Esophagus squamous epithelium (tissue), 5 donors: ENCODE measurements at places on chromosomes 4 and X. TPM values are rescaled to one million over a fixed set of nuclear protein-coding genes. Genes with fewer than 3 reads are reported as not detected.

Gene GABRQ
- 1.3 TPM for total RNA-seq

Gene VSIG1
- not detected for total RNA-seq

DNA sequence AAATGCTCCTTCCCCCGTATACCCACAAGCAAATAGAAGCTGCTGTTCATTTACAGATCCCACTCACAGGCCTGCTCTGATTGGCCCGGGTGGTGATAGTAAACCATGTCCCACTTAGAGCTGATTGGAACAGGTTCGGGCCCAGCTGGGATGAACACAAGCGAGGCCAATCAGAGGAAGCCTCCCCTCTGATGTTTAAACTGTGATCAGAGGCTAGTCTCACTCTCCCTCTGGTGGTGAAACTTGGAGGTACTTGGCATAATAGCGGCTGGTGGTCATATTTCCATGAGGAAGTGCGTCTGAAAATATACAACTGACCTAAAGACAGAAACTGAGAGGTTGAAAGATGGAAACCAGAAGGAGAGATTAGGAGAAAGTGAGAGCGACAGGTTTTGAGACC, 51.5 kb upstream of the TRPC3 start:
- no peak overlapping the region for H3K27ac ChIP-seq
- H3K36me3 ChIP-seq, result no peaks in the 10 kb centered on the region
- H3K4me3 ChIP-seq, result no peak overlapping the region
- H3K27me3 ChIP-seq, result no peaks in the 10 kb centered on the region
- H3K4me1 ChIP-seq, result no peaks in the 10 kb centered on the region

GRCh38 chr4:159279084-159279483, 176.2 kb downstream of the RAPGEF2 start:
- H3K27me3 ChIP-seq, result no peaks in the 10 kb centered on the region
- DNase-seq, result no peak
- peaks cover 6% of the 10 kb centered on the region for H3K4me1 ChIP-seq
- no peaks in the 10 kb centered on the region for H3K36me3 ChIP-seq
- H3K27ac ChIP-seq, result no peak overlapping the region

DNA sequence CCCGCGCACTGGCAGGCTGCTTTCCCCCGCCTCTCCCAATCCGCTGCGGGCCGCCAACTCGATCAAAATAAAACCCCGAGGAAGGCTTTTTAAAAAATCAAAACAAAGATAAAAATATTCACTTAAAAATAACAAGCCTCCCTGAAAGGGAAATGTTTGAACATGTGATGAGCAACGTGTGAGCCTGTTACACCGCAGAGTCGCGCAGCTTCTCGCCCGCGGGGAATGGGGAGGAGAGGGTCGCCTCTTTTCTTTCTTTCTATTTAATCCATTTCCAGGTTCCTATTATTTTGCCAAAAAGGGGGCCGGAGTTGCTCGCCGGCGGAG, 326.0 kb upstream of the F9 start:
- H3K27me3 ChIP-seq, result peaks cover 45% of the 10 kb centered on the region
- H3K4me3 ChIP-seq, result peak overlapping the region; percentile 69
- peaks cover 51% of the 10 kb centered on the region for H3K4me1 ChIP-seq
- no peaks in the 10 kb centered on the region for H3K36me3 ChIP-seq
- H3K27ac ChIP-seq, result peak overlapping the region; percentile 82
- no peak for DNase-seq

Gene HPSE
- 3.6 TPM for total RNA-seq

GRCh38 chrX:10022580-10023245, 55.6 kb downstream of the CLDN34 start:
- H3K27me3 ChIP-seq, result no peaks in the 10 kb centered on the region
- DNase-seq, result no peak
- H3K27ac ChIP-seq, result no peak overlapping the region

Gene CHRDL1
- total RNA-seq, result 64.3 TPM

DNA sequence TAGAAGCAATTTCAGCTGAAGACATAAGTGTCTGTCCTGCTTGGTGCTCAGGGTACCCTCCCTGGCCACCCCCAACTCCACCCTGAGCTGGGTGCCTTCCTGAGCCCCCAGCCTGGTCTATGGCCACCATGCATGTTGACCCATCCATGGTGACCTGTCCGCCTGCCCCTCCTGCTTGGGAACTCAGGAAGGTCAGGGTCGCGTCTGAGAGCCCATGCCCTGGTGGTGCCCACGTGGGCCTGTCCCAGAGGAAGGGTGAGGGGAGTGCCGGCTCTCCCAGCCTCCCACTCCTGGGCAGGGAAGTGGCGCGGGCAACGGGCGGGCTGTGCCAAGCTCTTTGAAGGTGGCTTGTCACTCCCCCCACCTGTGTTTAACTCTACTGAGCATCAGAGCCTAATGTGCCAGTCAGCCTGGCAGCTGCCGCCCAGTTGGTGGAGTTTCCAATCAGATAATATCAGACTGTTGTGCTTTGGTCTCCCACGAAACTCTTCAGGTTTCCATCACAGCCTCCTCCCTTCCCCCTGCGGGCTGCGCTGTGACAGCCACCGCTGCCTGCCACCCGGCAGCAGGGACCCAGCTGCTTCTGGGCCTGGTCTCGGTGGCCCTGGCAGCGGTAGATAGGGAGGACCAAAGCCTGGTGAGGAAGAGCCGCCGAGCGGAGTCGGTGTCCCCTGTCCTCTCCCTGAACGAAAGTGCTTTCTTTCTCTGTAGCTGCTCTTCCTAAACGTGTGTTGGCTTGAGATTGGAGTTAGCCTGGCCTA, 4.8 kb downstream of the SH3BP2 start:
- H3K36me3 ChIP-seq, result no peaks in the 10 kb centered on the region
- H3K27ac ChIP-seq, result peak overlapping the region; percentile 87
- peaks cover 100% of the 10 kb centered on the region for H3K4me1 ChIP-seq
- no peaks in the 10 kb centered on the region for H3K27me3 ChIP-seq

DNA sequence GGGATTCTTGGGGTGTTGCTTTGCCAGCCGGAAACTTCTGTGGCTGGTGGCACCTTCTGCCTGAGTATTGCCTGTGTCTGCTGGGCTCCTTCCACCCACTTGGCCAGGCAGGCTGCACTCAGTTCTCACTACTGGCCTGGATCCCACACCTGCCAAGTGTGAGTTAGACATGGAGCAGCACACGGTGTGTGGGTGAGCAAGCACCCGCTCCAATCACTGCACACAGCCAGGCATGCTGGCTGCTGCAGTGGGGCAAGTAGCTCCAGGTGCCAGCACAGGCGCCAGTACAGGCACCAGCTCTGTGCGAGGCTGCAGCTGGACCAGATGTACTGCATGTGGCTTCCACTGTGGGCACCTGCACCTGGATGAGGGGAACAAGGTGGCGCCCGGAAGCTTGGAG, 23.9 kb downstream of the DCUN1D4 start:
- no peaks in the 10 kb centered on the region for H3K4me1 ChIP-seq
- no peak overlapping the region for H3K4me3 ChIP-seq
- DNase-seq, result no peak
- no peak overlapping the region for H3K27ac ChIP-seq

- H3K27ac ChIP-seq, result no peak overlapping the region
- H3K36me3 ChIP-seq, result no peaks in the 10 kb centered on the region
These were observed 45.5 kb upstream of the HS3ST1 start for GRCh38 chr4:11474146-11474545.

DNA sequence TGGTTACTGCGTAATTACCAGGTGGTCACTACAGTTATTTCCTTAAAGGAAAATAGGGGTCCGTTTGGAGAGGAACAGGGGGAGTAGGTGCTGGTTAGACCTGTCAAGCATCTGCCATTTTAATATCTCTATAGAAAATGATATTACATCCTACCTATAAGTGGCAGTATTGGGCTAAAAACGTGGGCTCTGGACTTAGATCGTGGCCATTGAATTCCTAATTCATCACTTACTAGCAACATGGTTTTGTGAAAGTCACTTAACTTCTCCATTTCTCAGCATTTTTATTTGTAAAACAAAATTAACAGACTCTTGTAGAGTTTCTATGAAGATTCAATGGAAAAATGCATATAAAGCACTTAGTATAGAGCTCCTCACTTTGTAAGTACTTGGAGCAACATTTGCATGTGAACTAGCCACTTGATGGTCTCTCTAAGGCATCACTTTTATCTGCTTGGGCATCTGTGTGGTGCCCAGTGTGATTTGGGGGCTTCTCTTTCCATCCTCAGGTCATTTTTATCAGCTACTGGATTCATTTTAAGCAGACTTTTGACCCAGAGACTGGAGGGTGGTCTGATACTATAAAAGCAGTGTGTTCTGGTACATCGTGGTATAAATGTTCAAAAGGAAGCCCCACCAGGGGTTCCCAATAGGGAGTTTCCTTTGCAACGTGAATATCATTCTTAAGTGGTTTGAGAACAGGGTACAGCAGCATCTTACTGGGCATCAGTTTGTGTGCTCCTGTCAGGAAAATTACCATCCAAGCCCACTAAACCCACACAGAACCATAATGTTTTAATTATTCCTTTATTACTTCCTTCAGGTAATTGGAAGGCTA, 42.7 kb upstream of the RASSF6 start:
- H3K36me3 ChIP-seq, result no peaks in the 10 kb centered on the region
- no peak overlapping the region for H3K4me3 ChIP-seq
- no peaks in the 10 kb centered on the region for H3K27me3 ChIP-seq
- H3K27ac ChIP-seq, result no peak overlapping the region
- no peak for DNase-seq

Gene SULT1E1
- total RNA-seq, result 13.5 TPM

- H3K27me3 ChIP-seq, result no peaks in the 10 kb centered on the region
- no peaks in the 10 kb centered on the region for H3K36me3 ChIP-seq
- no peak overlapping the region for H3K4me3 ChIP-seq
- DNase-seq, result no peak
- H3K4me1 ChIP-seq, result no peaks in the 10 kb centered on the region
These were observed 223.0 kb upstream of the EPHA5 start for GRCh38 chr4:65893271-65893670.

Gene SPANXN2
- not detected for total RNA-seq

Gene TSPAN6
- 28.4 TPM for total RNA-seq

GRCh38 chrX:68835468-68835867, 6.6 kb downstream of the EFNB1 start:
- H3K36me3 ChIP-seq, result peaks cover 13% of the 10 kb centered on the region
- no peak for DNase-seq
- H3K27me3 ChIP-seq, result no peaks in the 10 kb centered on the region
- no peak overlapping the region for H3K27ac ChIP-seq

DNA sequence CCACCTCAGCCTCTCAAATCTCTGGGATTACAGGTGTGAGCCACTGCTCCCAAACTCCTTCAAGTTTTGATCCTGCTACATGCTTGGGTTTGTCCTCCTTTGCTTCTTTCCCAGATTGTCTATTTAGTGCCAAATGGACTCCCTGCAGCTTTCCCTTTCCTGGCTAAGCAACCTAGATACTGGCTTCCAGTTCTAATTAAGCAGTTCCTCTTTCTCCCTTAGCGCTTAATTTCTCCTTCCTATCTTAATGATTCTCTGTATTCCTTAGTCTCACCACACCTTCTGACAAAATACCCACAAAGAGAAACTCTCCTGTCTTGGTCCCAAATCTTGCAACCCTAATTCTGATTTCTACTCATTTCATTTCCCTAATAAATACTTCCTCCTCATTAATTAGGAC, 7.8 kb downstream of the RXFP1 start:
- no peaks in the 10 kb centered on the region for H3K4me1 ChIP-seq
- DNase-seq, result no peak
- no peak overlapping the region for H3K4me3 ChIP-seq
- H3K27me3 ChIP-seq, result no peaks in the 10 kb centered on the region

Gene PROM1
- 1.7 TPM for total RNA-seq

- no peak for DNase-seq
- no peaks in the 10 kb centered on the region for H3K27me3 ChIP-seq
- H3K36me3 ChIP-seq, result no peaks in the 10 kb centered on the region
- H3K4me3 ChIP-seq, result no peak overlapping the region
These were observed 228.0 kb downstream of the APBB2 start for GRCh38 chr4:40986375-40986774.

Gene SSX4B
- not detected for total RNA-seq

DNA sequence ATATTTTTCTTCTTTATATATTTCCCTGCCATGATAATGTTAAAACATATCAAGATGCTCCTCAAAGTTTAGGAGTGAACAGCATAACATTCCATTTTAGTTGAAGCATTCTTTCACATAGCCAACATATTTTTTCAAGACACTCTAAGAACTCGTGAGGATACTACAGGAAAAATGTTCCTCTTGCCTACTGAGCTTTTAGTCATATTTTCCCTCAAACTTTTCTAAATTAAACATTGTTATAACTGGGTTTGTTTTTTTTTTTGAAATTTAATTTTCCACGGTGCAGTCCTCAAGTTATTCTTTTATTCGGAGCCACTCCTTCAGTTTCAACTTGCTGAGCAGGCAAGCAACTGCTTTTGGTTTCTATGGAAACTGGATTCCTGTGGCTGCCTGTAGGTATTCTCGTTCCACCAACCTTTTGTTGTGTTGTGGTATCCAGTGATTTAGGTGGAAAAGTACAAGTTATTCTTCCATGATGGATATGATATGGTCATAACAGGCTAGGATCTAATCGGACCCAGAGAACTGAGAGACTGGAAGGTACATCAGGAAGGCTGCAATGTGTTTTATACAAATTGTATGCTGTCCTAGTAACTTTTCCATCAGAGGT, 248.0 kb downstream of the TRIML1 start:
- no peaks in the 10 kb centered on the region for H3K4me1 ChIP-seq
- no peak overlapping the region for H3K4me3 ChIP-seq
- DNase-seq, result no peak
- H3K27ac ChIP-seq, result no peak overlapping the region

Gene SPANXC
- not detected for total RNA-seq

- no peaks in the 10 kb centered on the region for H3K27me3 ChIP-seq
- H3K4me3 ChIP-seq, result no peak overlapping the region
- no peak for DNase-seq
- no peaks in the 10 kb centered on the region for H3K36me3 ChIP-seq
- no peaks in the 10 kb centered on the region for H3K4me1 ChIP-seq
- H3K27ac ChIP-seq, result no peak overlapping the region
These were observed 175.9 kb downstream of the SLC39A8 start for GRCh38 chr4:102169345-102169744.

DNA sequence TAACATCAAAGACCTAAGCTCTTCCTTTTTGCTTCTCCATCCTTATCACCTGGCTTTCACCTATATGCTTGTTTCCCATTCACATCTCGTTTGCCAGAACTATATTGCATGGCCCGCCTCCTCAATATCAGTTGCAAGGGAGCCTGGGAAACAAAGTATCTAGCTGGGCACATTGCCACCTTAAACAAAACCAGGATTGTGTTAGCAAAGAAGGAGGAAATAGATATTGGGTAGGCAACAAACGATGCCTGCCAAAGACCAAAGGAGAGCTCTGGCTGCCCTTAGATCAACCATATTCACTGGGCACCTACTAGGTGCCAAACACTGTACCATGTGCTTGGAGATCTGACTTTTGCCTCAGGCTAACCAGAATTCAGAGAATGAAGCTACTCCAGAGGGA, 107.5 kb downstream of the GRIA3 start:
- no peaks in the 10 kb centered on the region for H3K4me1 ChIP-seq
- no peak for DNase-seq
- no peak overlapping the region for H3K4me3 ChIP-seq
- no peaks in the 10 kb centered on the region for H3K36me3 ChIP-seq

Gene PNCK
- 1.5 TPM for total RNA-seq
